Activated CD4-positive, alpha-beta T cell treated with anti-CD3 and anti-CD28 coated beads, Interleukin-2, amount 50 U/mL, for 1 hour (primary cell): ENCODE measurements at places on chromosomes 3 and 15.

DNA sequence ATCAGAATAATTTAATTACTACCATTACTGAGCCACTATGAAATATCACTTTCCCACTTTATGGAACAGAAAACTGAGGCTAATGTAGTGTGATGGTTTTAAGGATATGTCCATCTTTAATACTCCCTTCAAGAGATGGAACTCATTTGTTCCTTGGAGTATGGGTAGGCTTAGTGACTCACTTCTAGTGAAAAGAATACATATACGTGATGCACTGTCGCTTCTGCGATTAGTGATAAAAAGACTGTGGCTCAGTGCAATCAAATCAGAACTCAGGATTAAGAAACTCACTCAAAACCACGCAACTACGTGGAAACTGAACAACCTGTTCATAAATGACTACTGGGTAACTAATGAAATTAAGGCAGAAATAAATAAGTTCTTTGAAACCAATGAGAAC is 216.6 kb downstream of the SUCLG2 start:
- no peak for DNase-seq

DNA sequence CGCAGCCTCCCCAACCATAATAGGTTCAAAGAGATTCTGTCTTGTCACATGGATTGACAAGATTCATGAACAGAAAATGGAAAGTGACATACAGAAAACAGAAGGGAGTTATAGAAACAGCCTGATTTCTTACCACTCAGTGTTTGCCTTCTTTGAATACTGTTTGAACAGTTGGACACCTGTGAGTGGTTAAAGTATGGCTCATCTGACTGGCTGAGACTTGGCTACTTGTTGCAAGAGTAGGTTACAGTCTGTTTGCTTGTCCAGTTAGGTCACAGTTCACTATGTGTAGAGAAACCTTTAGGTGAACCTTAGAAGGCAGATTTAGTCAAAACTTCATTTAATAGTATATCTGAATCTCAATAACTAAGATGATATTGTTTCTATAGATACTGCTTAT is 1003.9 kb upstream of the EPHA6 start:
- no peak for DNase-seq

DNA sequence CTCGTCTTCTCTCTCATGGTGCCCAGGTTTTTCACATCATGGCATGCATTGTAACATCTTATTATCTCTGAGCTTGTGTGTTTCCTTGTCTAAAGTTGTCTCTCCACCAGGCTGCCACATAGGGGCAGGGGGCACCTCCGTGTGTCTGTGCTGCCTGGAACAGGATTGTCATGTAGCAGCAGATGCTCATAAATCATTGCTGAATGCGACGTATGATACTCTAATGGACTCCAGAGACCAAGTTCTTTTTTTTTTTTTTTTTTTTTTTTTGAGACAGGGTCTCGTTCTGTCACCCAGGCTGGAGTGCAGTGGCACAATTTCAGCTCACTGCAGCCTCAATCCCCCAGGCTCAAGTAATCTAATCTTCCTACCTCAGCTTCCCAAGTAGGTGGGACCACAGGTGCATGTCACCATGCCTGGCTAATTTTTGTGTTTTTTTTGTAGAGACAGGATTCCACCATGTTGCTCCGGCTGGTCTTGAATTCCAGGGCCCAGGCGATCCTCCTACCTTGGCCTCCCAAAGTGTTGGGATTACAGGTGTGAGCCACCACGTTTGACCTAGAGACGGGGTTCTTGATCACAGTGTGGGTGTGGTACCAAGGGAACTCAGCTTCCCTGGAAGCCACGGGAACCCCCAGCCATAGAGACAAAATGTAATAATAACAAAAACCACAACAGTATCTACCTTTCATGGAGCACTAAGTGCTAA is 4.7 kb upstream of the DNASE1L3 start:
- no peak for DNase-seq

- DNase-seq, result no peak
Measured at GRCh38 chr3:81045246-81045645, 716.2 kb downstream of the GBE1 start.

GRCh38 chr15:67548862-67549651 is 6.6 kb downstream of the MAP2K5 start:
- no peak for DNase-seq

DNA sequence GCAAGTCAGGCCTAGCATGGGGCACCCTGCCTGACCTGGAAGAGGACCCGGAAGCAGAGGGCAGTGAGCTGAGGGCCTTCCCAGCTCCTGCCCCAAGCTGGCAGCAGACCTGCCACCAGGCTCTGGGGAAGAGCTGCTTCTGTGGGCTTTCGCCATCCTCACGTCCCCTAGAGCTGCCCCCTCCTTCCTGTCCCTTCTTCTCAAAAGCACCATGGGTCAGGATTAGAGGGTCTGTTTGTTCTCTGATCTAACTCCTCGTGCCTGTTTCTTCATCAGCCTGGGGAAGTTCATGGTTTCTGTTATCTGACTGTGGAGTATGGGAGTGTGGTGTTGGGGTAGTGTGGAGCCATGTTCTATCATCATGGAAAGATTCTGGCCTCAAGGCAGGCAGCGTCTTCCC is 58.4 kb upstream of the POLG start:
- DNase-seq, result no peak

- no peak for DNase-seq
Measured at GRCh38 chr3:194871864-194872668, 186.4 kb downstream of the FAM43A start.

DNA sequence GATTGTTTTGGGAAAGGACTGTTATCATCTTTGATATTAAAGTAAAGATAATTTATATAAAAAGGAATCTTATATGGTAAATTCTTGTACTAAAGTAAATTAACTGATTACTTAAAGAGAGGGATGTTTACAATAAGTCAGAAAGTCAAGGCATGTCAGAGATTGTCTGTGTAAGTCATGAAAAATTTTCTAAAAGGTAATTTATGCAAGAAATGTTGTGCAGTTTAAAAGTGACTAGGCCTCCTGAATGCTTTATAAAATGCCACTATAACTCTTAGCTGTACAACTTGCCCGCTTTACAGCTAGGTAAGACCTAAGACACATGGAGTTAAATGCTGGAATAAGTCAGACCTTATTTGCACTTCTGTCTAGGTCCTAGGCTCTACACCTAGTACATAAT is 692.9 kb downstream of the GBE1 start:
- no peak for DNase-seq

DNA sequence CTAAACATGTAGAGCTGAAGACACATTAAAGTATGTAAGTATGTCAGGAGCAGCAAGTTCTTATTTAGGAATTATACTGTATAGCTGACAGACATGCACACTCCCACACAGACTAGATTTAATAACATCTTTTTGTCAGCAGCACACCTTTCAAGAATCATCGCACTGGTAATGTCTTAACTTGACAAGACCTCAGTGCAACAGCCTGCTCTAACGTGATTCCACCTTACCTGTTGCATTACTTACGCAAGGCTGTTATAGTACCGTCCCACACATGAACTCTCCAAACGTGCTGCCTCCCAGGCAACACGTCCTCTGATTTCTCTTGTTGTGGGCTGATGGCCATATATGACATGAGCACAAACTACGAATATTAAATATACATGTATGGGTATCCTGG is 11.9 kb downstream of the CHRM5 start:
- DNase-seq, result no peak

DNA sequence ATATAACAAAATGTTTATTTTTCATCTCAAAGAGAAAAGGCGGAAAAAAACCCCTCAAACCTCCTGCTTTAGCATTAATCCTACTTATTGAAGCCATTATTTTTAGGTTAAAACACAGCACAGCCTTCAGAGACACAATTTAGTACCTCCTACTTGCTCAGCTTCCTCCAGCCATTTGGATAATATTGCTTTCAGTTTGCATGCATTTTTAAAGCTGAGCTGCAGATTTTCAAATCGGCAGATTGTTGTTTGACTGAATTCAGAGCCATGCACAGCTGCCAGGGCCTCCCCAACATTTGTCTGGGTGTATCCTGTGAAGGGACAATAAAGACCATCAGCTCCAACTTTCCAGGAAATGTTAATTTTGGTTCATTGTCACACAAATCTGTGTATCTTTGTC is 14.5 kb downstream of the POU1F1 start:
- no peak for DNase-seq

DNA sequence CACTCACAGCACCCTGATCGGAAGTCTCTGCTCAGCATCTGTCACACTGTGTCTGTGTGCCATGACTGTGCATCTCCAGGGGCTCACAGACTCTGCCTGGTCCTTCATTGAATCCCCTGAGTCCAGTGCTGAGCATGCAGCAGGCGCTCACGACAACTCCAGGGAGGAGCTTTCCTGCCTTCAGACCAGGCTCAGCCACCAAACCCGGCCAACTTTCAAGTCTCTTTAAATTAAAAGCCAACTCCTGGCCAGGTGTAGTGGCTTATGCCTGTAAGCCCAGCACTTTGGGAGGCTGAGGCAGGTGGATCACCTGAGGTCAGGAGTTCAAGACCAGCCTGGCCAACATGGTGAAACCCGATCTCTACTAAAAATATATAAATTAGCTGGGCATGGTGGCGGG is 24.2 kb downstream of the GRAMD2A start:
- DNase-seq, result no peak

GRCh38 chr3:114411811-114412803 is 118.3 kb downstream of the TIGIT start:
- no peak for DNase-seq

- no peak for DNase-seq
Measured at GRCh38 chr3:71520161-71521020, 63.1 kb downstream of the FOXP1 start.
